ENCODE measurements at places on chromosomes 13 and 19.

DNA sequence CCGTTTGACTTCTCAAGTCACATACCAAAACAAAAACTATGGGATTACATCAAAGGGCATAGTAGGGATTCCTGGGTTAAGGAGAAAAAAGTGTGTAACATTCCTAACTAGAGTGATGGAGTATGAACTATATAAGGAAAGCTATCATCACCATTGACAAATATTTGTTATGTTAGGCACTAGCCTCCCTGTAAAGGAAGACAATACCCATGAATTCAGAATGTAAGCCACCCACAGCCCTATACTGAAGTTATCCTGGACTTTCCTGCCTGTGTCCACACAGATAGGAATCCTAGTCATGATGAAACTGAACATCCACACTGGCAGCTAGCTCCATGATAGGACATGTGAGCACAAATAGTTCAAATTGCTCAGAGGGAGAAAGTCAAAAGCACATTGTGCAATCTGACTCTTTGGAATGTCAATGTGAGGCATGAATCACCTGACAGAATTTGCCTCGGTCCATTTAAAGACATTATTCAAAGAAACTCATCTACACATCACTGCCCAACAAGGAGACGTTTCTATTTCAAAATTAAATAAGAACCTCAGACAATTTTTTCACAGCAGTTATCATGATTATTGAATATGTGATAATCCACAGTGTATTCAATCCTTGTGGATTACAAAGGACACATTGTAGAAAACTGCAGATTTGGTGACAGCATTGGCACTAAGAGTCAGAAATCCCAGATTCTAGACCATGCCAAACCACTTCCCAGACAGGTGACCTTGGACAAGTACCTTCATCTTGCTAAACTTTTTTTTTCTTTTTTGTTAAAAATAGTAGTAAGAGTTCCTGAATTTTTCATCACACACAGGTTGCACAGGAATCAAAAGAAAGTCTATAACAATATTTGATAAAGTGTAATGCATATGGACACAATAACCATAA is 529.3 kb downstream of the IRS2 start:
- DNase-seq = no peak
- H3K27ac ChIP-seq = no peak overlapping the region
- no peaks in the 10 kb centered on the region for H3K27me3 ChIP-seq
- H3K4me3 ChIP-seq = no peak overlapping the region
- no peaks in the 10 kb centered on the region for H3K36me3 ChIP-seq
- H3K4me1 ChIP-seq = no peaks in the 10 kb centered on the region

- no peak overlapping the region for H3K27ac ChIP-seq
- no peak overlapping the region for H3K4me3 ChIP-seq
- no peaks in the 10 kb centered on the region for H3K36me3 ChIP-seq
- DNase-seq = no peak
- H3K4me1 ChIP-seq = peaks cover 18% of the 10 kb centered on the region
- no peaks in the 10 kb centered on the region for H3K27me3 ChIP-seq
Measured at GRCh38 chr13:26719356-26719945, 41.1 kb downstream of the GPR12 start.

DNA sequence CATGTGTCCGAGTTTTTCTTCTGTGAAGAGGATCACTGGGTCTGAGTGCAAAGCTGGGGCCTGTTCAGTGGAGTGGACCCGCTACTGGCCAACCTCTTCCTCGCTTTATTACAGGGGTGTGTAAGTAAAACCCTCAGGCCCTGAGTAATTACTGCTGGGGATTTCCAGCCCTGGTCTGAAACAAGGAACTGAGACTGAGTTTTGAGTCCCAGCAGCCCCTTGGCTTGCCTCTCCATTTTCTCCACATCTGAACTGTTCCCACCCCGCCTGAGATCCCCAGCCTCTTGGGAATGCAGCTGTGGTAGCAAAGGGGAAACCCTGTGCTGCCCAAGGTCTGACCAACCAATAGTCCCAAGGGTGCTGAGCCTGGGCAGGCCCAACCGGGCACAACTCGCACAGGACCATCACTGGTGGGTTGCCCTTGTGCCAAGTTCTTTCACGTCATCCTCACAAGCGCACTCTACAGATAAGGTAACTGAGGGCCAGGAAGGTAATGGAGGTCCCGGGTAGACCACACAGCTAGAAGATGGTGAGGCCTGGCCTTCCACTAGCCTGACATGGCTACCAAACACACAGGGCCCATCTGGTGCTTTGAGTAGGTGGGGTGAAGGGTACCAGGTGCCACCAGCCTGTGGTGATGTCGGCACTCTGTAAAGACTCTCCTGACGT is 13.7 kb upstream of the SLC35E1 start:
- peaks cover 66% of the 10 kb centered on the region for H3K4me1 ChIP-seq
- H3K4me3 ChIP-seq = peak overlapping the region; percentile 86
- peaks cover 3% of the 10 kb centered on the region for H3K36me3 ChIP-seq
- H3K27ac ChIP-seq = peak overlapping the region; percentile 93
- no peaks in the 10 kb centered on the region for H3K27me3 ChIP-seq

DNA sequence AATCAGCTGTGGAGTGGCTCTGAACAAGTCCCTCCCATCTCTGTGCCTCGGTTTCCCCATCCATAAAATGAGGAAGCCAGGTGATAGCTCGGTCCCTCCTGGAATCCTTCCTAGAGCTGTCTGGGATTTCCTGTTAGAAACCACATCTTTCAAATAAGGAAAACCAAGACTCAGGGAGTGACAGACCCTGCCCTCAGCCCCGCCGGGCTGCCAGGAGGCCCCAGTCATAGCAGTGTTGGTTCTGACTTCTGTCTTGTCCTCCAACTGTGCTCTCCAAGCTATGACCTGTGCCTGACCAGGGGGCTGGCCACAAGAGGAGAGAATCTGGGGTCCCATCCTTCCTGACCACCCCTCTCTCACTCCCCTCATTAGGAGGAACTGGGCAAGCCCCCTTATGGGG is 1.1 kb upstream of the SHD start:
- H3K27ac ChIP-seq = no peak overlapping the region
- no peaks in the 10 kb centered on the region for H3K36me3 ChIP-seq
- H3K4me3 ChIP-seq = no peak overlapping the region
- DNase-seq = no peak
- H3K27me3 ChIP-seq = peaks cover 34% of the 10 kb centered on the region
- peaks cover 4% of the 10 kb centered on the region for H3K4me1 ChIP-seq

DNA sequence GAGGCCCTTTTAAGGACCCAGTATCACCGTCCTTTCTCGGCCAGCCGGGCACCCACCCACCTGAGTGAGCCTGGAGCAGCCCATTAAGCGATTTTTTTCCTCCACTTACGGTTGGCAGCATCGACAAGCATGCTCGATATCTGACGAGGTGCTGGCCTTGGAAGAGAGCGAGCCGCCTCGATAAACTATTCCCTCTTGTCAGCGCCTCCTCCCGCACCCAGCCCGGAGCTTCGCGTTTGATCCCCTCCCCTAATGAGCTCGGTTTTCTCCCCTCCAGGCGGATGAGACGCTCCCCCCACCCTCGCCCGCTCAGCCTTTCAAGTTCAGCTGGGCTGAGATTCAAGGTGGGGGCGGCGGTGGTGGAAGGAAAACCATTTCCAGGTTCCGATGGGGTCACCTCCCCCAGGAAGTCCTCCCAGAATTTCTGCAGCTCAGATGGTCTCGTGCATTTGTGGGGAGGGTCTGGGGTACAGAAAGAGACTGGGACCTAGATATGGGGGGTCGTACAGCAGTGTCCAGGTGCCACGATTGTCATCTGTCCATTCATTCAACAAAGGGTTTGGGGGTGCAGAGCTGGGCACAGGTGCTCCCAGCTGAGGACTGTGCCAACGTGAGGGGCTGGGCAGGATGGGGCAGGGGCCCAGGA is 18.9 kb upstream of the ONECUT3 start:
- no peak for DNase-seq
- H3K27me3 ChIP-seq = peaks cover 27% of the 10 kb centered on the region
- no peaks in the 10 kb centered on the region for H3K36me3 ChIP-seq
- H3K4me3 ChIP-seq = no peak overlapping the region
- no peak overlapping the region for H3K27ac ChIP-seq
- H3K4me1 ChIP-seq = no peaks in the 10 kb centered on the region

GRCh38 chr19:28846094-28846812 is 366.7 kb downstream of the UQCRFS1 start:
- H3K27ac ChIP-seq = no peak overlapping the region
- no peaks in the 10 kb centered on the region for H3K4me1 ChIP-seq
- no peaks in the 10 kb centered on the region for H3K27me3 ChIP-seq
- DNase-seq = no peak
- no peaks in the 10 kb centered on the region for H3K36me3 ChIP-seq
- H3K4me3 ChIP-seq = no peak overlapping the region

GRCh38 chr19:57515255-57515654 is 11.9 kb upstream of the ZNF549 start:
- DNase-seq = no peak
- H3K36me3 ChIP-seq = peaks cover 53% of the 10 kb centered on the region
- no peaks in the 10 kb centered on the region for H3K4me1 ChIP-seq
- H3K27ac ChIP-seq = no peak overlapping the region
- H3K4me3 ChIP-seq = no peak overlapping the region

DNA sequence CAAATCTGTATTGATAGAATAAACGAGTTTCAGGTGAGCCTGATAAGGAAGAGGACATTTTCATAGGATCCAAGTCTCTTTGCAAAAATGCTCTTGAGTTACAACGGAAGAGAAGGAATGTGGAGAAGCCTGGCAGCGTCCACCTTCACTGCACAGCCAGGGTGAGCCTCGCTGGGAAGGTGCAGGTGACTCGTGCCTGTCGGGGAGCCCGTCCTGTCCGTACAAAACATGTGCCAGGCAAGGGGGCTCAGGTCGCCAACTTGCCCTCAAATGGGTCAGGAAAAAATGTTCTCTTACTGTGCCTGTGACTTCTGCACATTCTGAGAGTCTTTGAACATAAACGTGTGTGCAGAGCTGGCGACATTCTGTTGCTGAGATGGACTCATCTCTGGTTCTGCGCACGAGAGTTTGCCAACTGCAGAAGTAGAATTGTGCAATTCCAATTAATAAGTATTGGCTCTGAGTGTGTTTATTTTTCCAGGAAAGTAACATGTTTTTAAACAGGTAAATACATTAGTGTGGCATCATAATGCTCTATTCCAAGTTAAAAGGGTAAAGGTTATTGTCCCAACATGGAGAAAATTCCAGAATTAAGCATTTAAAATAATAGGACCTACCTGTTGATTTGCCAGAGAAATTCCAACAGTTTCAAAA is 28.6 kb downstream of the NAXD start:
- DNase-seq = no peak
- H3K36me3 ChIP-seq = peaks cover 6% of the 10 kb centered on the region
- no peak overlapping the region for H3K4me3 ChIP-seq
- H3K4me1 ChIP-seq = peaks cover 1% of the 10 kb centered on the region
- no peaks in the 10 kb centered on the region for H3K27me3 ChIP-seq
- H3K27ac ChIP-seq = no peak overlapping the region

GRCh38 chr13:64688893-64689677 is 2541.1 kb downstream of the PCDH9 start:
- no peaks in the 10 kb centered on the region for H3K36me3 ChIP-seq
- H3K27me3 ChIP-seq = no peaks in the 10 kb centered on the region
- no peak overlapping the region for H3K27ac ChIP-seq
- no peaks in the 10 kb centered on the region for H3K4me1 ChIP-seq
- no peak overlapping the region for H3K4me3 ChIP-seq
- DNase-seq = no peak

- peaks cover 11% of the 10 kb centered on the region for H3K27me3 ChIP-seq
- H3K36me3 ChIP-seq = peaks cover 2% of the 10 kb centered on the region
- H3K4me1 ChIP-seq = peaks cover 6% of the 10 kb centered on the region
- no peak overlapping the region for H3K4me3 ChIP-seq
- no peak for DNase-seq
Measured at GRCh38 chr19:6685962-6686627, 16.1 kb upstream of the TNFSF14 start.

DNA sequence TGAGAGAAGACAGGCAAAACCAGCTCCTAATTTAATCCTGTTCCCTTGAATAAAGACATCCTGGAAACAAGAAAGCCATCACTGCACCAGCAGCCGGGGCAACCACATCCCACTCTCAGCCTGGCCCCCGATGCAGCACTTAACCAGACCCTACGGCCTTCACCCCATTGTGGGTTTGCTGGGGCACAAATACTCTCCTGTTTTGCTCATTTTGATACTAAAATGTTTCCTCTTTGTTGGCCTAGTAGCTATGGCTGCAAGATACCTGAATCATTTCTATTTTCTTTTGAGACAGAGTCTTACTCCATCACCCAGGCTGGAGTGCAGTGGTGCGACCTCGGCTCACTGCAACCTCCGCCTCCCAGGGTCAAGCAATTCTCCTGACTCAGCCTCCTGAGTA is 28.4 kb downstream of the ANKRD27 start:
- peaks cover 43% of the 10 kb centered on the region for H3K4me1 ChIP-seq
- H3K27me3 ChIP-seq = no peaks in the 10 kb centered on the region
- H3K36me3 ChIP-seq = peaks cover 40% of the 10 kb centered on the region
- peak overlapping the region; percentile 28 for H3K4me3 ChIP-seq

GRCh38 chr13:21636656-21637055 is 32.7 kb upstream of the MICU2 start:
- no peak overlapping the region for H3K27ac ChIP-seq
- no peak for DNase-seq
- H3K36me3 ChIP-seq = no peaks in the 10 kb centered on the region
- H3K4me3 ChIP-seq = no peak overlapping the region
- no peaks in the 10 kb centered on the region for H3K4me1 ChIP-seq

DNA sequence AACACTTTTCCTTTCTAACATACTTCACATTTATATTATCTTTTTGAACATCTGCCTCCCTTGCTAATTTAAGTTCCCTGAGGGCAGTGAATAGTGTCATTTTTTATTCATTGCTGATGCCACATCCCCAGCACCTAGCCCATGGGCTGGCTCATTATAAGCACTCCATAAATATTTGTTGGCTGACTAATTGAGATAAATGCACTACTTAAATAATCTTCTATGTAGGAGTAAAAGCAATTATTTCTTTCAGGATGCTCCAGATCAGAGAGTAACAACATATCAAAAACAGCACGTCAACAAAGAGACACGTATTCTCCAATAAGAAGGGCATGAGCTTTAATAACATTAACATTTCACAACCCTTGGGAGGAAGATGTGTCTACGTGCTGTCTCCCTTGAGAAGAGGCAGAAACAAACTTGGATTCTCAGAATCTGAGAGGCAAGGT is 228.2 kb downstream of the LHFPL6 start:
- H3K27ac ChIP-seq = no peak overlapping the region
- no peak overlapping the region for H3K4me3 ChIP-seq

GRCh38 chr19:317710-318508 is 26.7 kb downstream of the MIER2 start:
- peaks cover 3% of the 10 kb centered on the region for H3K4me1 ChIP-seq
- H3K4me3 ChIP-seq = no peak overlapping the region
- no peak overlapping the region for H3K27ac ChIP-seq
- H3K27me3 ChIP-seq = no peaks in the 10 kb centered on the region

GRCh38 chr19:10510301-10510802 is 6.9 kb downstream of the S1PR5 start:
- H3K27ac ChIP-seq = no peak overlapping the region
- H3K4me3 ChIP-seq = no peak overlapping the region
- peaks cover 27% of the 10 kb centered on the region for H3K4me1 ChIP-seq
- peak; percentile 81 for DNase-seq

- H3K4me1 ChIP-seq = peaks cover 23% of the 10 kb centered on the region
- peak overlapping the region; percentile 58 for H3K27ac ChIP-seq
- peaks cover 5% of the 10 kb centered on the region for H3K27me3 ChIP-seq
- H3K4me3 ChIP-seq = peak overlapping the region; percentile 53
Measured at GRCh38 chr13:76879203-76879882, 6.9 kb downstream of the KCTD12 start.

GRCh38 chr13:50599046-50599445 is 244.4 kb downstream of the DLEU7 start:
- H3K27ac ChIP-seq = no peak overlapping the region
- H3K4me1 ChIP-seq = peaks cover 24% of the 10 kb centered on the region
- peaks cover 2% of the 10 kb centered on the region for H3K27me3 ChIP-seq
- no peak for DNase-seq
- H3K36me3 ChIP-seq = no peaks in the 10 kb centered on the region
- no peak overlapping the region for H3K4me3 ChIP-seq

Data from activated naive CD8-positive, alpha-beta T cell treated with anti-CD3 and anti-CD28 coated beads, Interleukin-2, amount 10 ng/mL, durations not matched to agents 7 days and 5 days (primary cell).